ENCODE measurements at places on chromosomes 3 and 15. TPM values are rescaled to one million over a fixed set of nuclear protein-coding genes. Genes with fewer than 3 reads are reported as not detected.

Gene HPS3
- total RNA-seq = 31.8 TPM

Gene PRSS50
- not detected for total RNA-seq

Gene DBR1
- 16.0 TPM for total RNA-seq

Gene MST1R
- 0.50 TPM for total RNA-seq

Gene CLDN18
- total RNA-seq = not detected

Gene PTH1R
- 0.34 TPM for total RNA-seq

Gene HTD2
- 6.1 TPM for total RNA-seq

Gene MED12L
- total RNA-seq = 0.17 TPM

Gene TMCO5A
- total RNA-seq = not detected

Gene TUBGCP5
- total RNA-seq = 10.8 TPM

Gene FAM162A
- 15.3 TPM for total RNA-seq

Gene MKRN2OS
- not detected for total RNA-seq

Gene GOLGA8O
- total RNA-seq = not detected

Gene ADAMTSL3
- total RNA-seq = 1.0 TPM

Gene TM6SF1
- total RNA-seq = 4.2 TPM

Gene TJP1
- total RNA-seq = 58.0 TPM

Gene IGSF11
- not detected for total RNA-seq

Gene ARHGEF26
- 3.4 TPM for total RNA-seq

Gene GRK7
- not detected for total RNA-seq

Gene ROPN1
- not detected for total RNA-seq

Gene STARD5
- 5.2 TPM for total RNA-seq

Gene ROPN1B
- total RNA-seq = not detected

Gene SLC51A
- not detected for total RNA-seq

Gene CCR8
- total RNA-seq = not detected

Gene BSN
- 0.17 TPM for total RNA-seq
